NCI-H1092 treated with DMSO at 0.1 percent for 48 hours (cell line): ENCODE measurements at places on chromosomes 11 and 22.

GRCh38 chr11:103920933-103921332 is 115.5 kb upstream of the DDI1 start:
- DNase-seq: no peak

DNA sequence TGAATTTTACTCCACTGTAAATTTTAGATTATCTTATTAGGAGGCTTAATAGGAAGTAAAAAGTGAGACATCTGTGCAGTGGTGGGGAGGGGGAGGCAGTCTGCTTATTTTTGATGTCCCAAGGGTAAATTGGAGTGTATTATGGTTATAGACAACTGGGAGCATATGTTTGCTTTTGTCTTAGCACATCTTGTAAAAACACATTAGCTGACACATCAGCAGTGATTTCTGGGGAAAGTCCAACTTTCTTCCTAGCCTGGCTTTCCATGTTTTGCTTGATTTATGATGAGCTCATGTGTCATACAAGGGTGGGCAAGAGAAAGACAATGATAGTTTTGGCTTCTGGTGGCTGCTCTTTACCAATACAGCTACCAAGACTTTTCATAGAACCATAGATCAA is 4.0 kb downstream of the ANO3 start:
- no peak for DNase-seq

DNA sequence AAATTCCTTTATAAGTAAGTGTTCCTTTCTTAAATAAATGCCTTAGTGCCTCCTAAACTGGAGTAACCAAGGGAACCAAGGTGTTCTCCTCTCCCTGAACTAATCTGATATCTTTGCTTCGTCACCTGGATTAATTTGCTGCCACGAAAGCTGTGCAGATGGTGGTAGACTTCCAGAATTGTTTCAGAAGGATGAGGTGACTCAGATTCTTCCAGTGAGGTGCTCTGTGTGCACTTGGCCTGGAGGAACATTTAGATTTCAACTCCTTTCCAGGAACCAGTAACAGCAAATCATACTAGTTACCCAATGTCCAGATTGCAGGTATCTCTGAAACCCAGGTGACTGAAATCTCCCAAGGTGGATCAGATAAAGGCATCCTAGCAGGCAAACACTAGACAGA is 181.9 kb downstream of the FAT3 start:
- DNase-seq: no peak

- no peak for DNase-seq
These were observed 16.0 kb upstream of the CYB5R3 start for GRCh38 chr22:42664976-42665831.

- no peak for DNase-seq
These were observed 1.0 kb upstream of the RELA start for GRCh38 chr11:65663639-65664200.

DNA sequence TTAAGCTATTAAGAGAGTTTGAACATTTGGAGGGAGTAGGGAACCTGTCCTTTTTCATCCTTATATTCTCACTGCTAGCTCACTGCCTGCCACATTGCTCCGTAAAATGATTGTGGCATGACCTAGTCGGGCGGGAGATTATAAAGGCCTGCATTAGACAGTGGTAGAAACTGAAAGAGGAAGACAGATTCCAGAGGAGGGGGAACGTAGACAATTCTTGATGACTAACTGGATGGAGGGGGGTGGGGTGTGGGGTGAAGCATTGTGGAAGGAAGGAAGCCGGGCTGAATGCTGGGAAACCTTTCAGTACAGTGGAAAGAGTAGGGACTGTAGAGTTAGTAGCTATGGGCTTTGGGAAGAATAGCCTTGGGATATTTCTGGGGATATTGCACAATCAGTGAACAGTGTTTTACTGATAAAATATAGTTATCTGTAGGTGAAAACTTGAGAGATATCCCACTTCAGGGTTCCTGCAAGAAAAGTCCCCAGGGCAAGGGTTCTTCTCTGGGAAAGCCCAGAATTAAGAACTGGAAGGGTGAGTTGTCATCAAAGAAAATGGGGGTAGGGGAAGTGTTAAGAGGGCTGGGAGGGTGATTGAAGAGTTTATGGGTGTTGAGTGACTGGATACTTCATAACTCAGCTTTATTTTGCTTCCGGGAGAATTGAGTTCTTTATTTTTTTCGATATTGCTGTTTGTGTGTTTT is 2.1 kb downstream of the MED15 start:
- DNase-seq: no peak

GRCh38 chr11:122115524-122116379 is at the start of gene BLID:
BLID (minus strand) TSS chr11:122116215; CDS start chr11:122115922, 293 bp downstream.
- DNase-seq: no peak

DNA sequence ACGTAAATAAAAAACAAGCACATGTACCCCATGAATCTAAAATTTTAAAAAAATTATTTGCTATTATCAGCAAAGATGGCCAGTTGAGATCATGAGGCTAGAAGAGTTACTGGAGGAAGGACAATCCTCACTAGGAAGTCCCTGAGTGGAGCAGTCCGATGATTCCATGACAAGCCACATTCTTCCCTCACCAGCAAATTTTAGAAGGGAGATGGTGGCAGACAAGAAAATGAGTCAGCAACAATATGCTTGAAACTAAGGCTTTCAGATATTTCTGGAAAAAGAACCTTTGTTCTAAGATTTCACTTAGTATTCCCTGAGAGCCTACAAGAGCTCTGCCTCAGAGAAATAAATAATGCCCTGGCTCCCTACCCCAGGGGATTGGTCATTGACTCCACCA is 34.9 kb downstream of the P4HA3 start:
- no peak for DNase-seq

DNA sequence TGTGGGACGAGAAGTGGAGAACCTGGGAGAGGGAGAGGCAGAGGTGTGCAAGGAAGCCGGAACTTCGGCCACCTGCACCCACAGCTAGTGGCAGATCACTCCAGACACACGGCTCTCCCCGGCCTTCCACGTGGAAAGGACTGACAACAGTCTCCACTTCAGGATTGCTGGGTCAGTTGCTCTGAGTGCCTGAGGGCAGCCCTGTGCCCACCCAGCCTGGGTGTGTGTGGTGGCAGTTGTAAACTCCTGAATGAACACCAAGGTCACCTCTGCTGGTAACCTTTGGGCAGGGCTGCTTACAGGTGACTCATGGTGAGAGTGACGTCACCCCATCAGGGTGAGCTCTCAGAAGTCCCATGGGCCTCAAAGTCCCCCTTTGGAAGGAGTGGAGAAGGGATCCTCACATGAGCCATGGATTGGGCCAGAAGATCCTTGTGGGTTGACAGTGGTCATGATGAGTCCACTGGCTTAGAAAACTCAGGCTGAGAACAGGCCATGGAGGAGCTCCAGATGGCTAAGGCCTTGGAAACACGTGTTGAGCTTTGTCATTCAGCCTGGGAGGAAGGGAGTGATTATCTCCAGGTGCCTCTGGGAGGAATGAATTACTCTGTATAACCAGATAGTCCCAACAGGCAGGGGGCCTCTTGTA is 71.3 kb downstream of the BCR start:
- DNase-seq: no peak

DNA sequence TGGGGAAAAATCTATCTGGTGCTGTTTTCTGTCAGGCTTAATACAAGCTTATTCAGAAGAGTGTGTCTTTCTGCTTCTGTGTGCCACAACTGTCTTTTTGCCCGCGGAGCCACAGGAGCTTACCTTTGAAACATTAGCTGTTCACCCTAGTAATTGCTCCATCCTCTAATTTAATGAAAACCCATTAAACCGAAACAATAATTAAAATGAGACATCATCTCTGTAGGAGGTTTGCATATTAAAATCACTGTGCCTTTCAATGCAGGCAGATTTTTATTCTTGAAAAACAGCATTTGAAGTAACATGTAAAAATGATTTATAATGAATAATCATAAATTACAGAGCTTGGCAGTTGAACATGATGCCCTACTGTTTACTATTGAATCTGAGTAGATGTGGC is 102.3 kb downstream of the NELL1 start:
- DNase-seq: no peak

DNA sequence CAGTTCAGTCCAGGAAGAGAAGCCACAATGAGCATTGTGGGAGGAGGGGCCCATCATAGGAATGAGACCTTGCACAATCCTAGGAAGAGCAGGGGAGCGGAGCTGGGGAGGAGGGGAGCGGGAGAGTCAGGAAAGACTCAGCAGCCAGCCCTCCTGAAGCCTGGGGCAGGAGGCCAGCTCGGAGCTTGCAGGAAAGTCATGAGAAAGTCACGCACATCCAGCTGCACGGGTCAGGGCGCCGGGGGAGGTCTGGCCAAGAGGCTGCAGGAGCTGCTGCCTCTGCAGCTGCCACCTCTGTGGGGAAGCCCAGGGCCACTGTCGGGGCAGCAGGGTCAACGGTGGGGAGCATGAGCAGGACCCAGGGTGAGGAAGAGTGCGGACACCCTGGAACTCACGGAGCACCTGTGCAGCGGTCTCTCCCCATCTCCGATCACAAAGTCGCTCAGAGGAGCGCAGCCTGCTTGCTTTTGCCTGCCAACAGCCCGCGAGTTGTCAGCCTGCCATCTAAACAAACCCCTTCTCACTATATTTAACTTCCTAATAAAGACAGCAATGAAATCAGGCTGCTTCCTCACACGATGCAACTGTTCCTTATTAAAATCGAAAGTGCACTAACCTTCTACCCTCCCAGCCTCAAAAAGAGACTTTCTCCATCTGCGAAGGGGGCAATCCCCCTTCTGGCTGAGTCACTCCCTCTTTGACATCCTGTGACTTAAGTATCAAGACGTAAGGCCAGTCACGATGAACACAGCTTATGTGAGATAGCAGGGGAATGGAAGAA is 52.9 kb upstream of the RTL6 start:
- peak; percentile 3 for DNase-seq

- DNase-seq: no peak
These were observed 3.5 kb downstream of the PTDSS2 start for GRCh38 chr11:453564-453963.

DNA sequence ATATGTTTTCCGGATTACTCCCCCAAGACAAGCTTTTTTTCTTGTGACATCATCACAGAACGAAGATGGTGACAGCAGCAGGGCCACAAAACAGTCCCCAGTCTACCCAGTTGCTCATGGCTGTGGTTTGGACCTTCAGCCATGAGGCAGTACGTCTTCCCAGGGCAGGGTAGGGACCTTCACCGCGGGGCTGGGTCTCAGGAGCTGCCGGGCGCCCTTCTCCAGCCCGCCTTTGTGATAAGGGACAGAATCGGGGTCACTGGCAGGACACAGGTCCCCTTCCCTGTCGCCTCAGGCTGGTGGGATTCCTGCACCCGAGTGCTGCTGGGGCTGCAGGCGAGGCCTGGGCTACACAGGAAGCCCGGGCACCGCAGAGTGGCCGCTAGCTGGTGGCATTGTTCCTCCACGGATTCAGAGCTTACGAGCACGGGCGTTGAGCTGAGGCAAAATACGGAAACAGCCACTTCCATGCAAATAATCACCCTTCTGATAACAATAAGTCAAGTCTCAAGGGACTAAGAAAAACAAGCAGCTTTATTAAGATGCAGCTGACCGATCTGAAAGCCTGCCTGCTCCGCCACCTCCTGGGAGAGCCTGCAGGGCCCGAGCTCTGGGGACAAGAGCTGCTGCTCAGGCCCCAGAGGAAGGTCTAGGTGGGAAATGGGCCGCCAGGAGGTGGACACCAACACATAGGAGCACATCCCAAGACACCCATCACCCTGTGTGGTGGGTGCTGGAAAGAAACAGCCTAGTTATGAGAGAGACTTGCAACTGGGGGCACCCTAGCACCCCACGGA is 12.3 kb downstream of the TBX1 start:
- DNase-seq: no peak

- peak; percentile 29 for DNase-seq
These were observed 15.0 kb downstream of the POU2F3 start for GRCh38 chr11:120254788-120255518.

DNA sequence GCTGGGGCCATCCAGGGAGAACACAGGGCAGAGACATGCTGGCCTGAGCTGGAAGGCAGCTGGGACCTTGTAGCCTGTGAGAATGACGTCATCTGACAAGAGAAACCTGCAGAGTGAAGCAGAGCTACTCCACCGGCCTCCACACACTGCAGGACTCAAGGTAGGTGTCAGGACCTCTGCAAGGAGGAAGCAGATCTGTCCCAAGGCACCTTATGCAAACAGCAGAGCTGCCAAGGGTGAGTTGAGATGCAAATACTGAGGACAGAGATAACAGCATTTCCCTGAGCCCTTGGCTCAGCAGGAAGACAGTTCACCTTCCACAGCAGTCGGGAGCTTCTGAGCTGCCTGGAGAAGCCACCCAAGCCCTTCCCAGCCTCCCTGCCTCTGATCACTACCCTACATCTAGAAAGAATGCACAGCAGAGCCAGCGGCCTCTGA is 51.9 kb upstream of the IGSF9B start:
- DNase-seq: no peak

DNA sequence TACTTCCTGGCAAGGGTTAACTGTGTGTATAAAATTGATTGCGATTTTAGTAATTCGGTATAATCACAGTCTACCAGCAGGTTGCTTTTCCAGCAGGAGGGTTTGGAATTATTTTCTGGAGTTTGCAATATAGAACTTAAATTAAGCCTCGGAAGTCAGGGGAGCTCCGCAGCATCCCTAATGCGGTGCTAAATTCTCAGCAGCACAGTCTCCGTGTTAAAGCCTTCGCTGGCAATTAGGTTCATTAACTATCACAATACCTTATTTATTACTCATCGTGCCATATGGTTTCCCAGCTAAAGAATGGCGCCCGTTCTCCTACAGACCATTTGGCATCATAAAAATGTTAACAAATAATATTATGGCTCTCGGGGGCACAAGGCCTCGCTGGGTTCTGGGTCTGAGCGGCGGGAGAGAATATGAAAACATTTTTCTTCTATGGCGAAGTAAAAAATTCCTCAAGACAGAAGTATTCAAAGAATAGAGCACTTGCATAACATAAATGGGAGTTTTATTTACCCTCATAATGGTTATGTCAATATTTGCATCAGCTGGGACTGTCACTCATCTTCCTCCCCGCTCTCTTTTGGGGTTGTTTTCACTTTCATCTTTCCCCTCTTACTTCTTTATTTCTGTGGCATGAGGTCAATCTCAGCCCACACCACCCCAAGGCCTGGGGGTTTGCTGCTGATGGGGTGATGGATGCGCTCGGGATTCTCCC is 28.1 kb upstream of the ZBTB16 start:
- DNase-seq: no peak

DNA sequence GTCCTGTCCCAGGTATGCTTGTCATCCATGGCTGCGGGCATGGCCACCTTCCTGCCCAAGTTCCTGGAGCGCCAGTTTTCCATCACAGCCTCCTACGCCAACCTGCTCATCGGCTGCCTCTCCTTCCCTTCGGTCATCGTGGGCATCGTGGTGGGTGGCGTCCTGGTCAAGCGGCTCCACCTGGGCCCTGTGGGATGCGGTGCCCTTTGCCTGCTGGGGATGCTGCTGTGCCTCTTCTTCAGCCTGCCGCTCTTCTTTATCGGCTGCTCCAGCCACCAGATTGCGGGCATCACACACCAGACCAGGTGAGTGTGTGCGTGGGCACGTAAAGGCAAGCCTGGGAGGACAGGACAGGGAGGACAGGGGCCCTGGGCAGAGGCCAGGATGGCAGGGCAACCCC is 42.4 kb downstream of the SLCO2B1 start:
- no peak for DNase-seq

- DNase-seq: no peak
These were observed 25.8 kb downstream of the QSER1 start for GRCh38 chr11:32918427-32918826.

- no peak for DNase-seq
These were observed 1.3 kb upstream of the BTBD18 start for GRCh38 chr11:57752954-57753353.
